ENCODE measurements at places on chromosomes 4 and X.

GRCh38 chr4:184805462-184806228 lies 20.1 kb downstream of the ACSL1 start:
- no peak for DNase-seq

DNA sequence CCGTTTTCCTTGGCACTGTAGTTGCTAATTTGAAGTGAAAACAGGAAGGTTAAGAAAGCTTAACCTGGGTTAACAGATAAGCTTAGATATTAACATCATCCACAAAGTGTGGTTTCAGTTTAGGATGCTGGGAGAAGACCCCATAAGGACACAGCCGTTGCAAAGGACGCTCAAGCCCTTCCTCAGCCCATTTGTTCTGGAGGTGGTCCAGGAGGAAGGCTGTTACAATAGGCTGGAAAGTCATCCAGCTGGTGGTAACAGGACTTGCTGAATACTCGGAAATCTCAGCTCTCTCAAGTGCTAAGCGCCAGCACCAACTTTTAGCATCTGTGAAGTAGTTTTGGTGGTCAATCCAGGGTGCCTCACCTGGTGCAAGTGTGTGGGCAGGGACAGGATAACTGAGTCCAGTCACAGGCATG lies 14.2 kb downstream of the CHST7 start:
- no peak for DNase-seq

DNA sequence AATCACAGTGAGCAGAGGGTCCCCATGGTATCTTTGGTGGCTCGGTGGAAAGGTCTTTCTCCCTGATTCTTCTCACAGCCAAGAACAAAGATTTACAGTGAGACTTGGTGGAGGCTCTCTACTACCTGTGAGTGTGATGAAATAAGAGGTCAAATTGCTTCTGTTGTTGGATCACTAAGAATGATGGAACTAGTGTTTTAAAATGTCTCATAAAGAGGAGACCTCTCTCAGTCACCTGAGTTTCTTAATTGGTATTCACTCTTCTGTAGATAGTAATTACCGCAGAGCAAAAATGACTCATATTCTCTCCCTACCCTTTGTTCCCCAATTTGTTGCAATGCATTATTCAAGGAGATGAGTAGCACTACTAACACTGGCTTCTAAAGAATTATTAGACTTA lies 100.9 kb upstream of the TBC1D9 start:
- DNase-seq: no peak

DNA sequence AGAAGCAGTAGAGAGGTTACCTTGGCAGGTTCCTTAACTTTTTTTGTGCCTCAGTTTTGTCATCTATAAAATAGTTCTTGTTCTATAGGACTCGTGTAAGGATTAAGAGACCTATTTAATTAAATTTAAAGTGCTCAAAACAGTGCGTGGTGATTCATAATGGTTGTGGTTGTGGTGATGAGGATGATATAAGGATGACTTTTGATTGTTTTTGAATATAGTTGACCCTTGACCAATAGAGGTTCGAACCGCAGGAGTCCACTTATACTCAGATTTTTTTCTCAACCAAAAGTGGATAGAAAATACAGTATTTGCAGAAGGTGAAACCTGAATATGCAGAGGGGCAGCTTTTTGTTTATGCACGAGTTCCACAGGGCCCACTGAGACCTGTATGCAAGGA lies 14.6 kb downstream of the SMAD1 start:
- no peak for DNase-seq

GRCh38 chr4:41572956-41573355 lies 35.0 kb downstream of the LIMCH1 start:
- no peak for DNase-seq
